OCI-M1 (cell line): ENCODE measurements at places on chromosomes 7 and 10.

DNA sequence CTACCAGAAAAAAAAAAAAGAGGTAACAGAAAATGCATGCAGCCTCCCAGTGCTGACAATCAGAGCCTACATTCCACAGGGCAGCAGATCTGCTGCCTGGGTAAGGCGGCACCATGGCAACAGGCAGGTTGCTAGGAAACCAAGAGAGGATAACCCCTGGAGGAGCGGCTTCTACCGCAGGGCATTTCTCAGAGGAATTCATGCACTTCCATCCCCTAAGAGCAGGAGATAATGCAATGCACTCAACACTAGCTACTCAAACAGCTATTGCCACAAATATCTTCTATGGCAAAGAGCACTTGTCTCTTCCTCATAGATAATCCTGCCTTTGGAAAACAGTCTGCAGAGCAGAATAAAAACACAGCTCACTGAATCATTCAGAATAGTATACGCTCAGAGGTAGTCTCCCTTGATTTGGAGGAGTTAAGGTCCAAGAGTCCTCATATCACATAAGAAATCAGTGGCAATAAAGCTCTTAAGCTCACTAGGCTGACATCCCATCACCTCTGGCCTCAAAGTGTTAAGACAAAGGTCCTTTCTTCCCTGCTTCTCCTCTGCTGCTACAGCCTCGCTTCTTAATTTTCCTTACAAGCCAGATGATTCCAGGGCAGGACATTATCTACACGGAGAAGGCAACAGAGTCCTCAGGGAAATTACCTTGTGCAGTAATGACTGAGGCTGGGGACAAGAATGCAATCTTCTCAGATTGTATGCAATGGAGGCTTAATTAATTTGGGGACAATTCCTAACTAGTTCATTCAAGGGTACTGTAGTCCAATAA, 10.7 kb downstream of the PSAP start:
- DNase-seq, result peak; percentile 25

- DNase-seq, result no peak
These were observed 140.7 kb downstream of the PAXIP1 start for GRCh38 chr7:154862153-154862791.

- no peak for DNase-seq
These were observed 55.7 kb upstream of the HECTD2 start for GRCh38 chr10:91354166-91355075.

- peak; percentile 67 for DNase-seq
These were observed 182.6 kb downstream of the FZD1 start for GRCh38 chr7:91446819-91447218.

DNA sequence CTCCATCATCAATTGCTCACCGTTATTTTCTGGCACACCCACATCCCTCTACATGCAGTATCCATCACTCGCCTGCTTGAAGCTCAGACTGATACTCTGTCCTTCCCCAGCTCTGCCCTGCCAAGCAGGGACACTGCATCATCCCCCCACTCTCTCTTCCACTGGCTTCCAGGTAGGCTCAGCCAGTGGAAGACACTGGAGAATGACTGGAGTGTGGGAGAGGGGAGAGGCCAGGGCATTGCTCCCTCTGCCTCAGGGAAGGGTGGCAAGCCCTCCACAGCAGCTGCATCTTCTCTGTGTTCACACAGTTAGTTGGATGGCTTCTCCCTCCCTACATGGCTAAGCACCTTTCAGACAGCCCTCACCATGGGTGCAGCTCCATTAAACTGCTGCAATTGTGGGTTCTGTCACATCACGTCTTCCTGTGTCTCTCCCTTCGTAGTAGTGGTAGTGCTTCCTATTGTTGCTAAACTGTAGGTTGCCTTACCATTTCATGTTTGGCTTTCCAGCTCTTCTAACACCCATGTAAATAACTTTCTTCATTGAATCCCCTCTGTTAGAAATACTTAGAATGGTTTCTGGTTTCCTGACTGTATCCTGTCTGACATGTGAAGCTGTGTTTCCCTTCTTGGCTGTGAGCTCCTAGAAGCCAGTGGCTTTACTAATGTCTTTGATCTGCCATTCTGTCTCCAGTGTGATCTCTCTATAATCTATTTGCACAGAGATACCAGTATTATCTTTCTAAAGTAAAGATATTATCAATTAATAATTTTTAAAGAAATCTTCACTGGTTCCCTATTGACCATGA, 483.7 kb upstream of the LRRN3 start:
- DNase-seq, result no peak

DNA sequence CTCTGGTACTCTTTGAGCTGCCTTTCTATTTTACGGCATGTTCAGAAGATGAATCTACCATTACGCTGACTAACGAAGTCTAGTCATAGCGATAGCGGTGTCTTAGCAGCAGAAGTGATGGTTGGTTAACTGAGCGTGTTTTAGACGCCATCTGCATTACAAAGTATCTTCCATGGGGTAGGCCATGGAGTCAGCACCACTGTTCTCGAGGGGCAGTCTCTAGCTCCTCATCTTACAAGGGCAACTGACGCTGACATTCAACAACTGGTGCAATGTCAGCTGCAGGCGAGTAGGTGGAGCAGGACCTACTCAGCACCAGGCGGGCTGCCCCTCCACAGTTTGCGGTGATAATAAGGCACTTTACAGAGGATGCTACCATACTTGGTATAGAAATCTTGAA, 88.7 kb downstream of the ADARB2 start:
- no peak for DNase-seq

DNA sequence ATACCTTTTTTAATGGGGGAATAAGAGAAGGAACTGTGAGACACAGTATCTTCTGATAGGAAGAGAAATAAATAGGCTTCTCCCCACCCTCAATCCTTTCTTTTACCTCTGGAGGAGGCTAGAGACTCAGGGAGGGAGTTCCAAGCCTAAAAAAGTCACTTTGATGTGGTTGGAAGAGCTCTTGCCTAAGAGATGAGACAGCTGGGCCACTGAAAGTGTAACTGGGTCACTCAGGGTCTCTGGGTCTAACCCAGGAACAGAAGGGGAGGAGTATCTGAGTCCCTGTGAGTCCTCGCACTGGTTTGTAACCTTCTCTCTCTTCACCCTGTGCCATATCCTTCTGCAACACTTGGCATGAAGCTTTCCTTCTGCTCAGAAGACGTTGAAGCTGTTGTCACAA, 222.9 kb upstream of the AGK start:
- no peak for DNase-seq

GRCh38 chr7:80533287-80533686, 21.4 kb upstream of the GNAT3 start:
- DNase-seq, result no peak

DNA sequence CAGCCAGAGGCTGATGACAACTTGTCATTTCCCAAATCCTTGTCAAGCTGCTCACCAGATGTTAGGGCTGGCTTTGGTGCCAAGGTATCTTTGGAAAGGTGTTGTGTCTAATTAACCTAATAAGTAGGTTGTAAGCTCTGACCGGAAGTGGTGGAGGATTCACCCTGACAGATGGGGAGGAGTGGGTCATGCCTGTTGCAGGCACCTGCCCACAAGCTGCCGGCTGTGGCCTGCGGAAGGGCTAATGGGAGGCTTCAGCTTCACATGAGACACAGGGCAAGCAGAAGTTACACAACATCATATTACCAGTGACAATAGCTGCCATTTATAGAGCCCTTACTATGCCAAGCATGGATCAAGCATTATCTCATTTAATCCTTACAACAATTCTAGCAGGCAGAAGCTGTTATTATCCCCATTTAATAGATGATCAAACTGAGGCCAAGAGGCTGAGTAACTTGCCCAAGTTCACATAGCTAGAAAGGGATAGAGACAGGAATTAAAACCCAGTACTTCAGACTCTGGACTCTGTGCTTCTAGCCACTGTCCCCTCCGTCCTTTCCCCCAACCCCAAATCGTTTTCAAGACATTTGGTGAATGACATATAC, 63.1 kb upstream of the DUSP5 start:
- no peak for DNase-seq

GRCh38 chr10:132587175-132587574, 49.6 kb downstream of the INPP5A start:
- no peak for DNase-seq

DNA sequence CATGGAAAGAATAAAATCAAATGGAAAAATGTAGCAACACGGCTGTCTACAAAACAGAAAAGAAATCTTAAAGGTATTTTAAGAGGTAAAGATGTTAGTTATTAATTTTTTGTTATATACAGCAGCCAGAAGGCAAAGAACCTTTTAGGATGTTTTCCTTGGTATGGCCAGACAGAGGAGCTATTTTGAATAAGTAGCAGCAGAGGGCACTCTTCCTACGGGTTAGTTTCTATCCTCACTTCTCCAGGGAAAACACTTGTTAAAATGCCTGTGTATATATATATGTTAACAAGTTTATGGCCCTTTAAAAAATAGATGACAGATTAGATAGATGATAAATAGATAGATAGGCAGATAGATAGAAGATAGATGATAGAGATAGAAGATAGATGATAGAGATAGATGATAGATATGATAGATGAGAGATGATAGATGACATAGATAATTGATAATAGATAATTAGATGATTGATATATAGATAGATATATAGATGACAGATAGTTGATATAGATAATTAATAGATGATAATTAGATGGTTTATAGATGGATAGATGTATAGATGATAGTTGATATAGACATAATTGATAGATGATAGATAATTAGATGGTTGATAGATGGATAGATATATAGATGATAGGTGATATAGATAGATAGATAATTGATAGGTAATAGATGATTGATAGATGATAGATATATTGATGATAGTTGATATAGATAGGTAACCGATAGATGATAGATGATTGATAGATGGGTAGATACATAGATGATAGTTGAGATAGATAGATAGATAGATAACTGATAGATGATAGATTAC, 57.8 kb upstream of the WIPF3 start:
- DNase-seq, result peak; percentile 52

DNA sequence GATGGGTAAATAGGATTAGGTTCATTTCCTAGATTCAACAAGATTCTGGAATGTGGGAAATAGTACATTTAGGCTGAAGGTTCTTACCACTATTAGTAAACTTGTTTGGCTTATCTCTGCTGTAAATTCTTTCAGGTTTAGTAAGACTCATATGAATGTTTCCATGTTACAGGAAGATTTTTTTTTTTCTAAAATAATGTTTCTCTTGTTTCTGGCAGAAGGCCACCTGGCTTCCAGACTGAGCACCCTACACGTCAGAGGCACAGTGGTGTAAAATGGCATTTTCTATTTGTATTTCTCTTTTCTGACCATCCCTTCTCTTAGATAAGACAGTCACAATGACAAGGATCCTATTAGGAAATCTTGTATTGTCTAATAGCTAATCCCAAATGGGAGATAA, 22.7 kb upstream of the AASS start:
- DNase-seq, result no peak

DNA sequence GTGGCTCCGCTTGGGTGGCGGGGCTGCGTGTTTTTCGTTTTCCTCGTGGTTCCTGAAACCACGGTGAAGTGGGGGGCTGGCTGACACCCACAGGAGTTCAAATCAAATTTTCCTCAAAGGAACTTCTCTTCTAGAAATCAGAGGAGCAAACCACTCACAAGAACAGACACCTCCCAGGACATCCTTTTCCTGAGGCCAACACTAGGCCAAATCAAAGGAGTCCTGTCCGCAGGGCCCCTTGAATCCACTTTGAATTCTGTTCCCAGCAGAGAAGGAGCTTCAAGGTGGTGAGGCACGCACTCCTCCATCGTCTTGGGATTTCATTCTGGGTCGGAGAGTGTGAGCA, 29.9 kb upstream of the ZNF273 start:
- DNase-seq, result no peak

- no peak for DNase-seq
These were observed 6.0 kb upstream of the TRPV6 start for GRCh38 chr7:142891490-142892082.

DNA sequence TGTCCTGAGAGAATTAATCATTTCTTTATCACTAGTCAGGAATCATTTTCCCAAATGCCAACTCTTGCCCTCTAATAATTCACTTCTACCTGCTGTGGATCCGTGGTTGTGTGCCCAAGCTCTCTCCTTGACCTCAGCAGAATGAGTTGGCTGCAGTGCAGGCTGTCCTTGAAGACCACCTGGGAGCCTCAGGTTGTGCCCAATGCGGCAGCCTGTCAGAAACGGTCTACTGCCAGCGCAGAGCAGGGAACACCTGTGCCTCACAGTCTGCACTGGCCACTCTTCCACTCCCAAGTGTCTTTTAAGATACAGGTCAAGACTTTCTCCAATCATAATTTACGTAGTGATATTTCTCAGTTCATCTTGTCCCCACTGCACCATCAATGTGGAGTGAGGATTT, 246.0 kb upstream of the PHF14 start:
- DNase-seq, result no peak

GRCh38 chr7:149469806-149470205, 8.9 kb upstream of the ZNF777 start:
- no peak for DNase-seq

- no peak for DNase-seq
These were observed 214.9 kb downstream of the CREB5 start for GRCh38 chr7:28627263-28627653.

DNA sequence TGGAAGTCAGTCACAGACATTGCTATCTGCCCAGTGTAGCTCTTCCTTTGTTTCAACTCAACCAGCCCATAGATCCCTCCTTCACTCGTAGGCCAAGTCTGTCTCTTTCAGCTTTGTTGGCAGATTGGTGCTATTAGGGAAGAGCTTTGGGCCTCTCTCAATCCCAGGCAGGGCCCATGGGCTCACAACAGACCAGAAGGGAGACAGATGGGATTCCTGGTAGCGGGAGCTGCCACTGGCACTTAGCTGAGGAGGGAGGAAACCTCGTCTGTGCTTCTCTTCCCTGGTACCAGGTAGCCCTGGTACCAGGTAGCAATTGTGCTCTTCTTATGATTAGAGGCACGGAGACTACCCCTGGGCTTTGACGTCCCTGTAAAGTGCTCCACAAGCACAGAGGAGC, 592.0 kb downstream of the TYW1 start:
- no peak for DNase-seq

DNA sequence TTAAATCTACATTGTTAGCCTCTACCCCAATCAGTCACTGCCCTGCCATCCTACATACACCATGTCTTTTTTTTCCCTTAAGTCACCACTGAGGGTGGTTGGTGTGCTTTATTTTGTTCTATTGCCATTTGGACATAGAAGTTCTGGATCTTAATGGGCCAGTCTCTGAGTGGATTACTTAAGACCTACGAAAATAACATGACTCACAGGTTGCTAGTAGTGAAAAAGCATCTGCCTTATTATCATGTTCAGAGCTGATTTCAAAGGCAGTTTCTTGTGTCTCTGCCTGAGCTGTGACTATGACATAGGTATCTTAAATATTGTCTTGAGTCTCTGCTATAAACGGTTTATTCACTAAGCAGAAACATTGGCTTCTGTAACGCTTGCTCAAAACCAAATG, 410.8 kb downstream of the MDFIC start:
- no peak for DNase-seq

- DNase-seq, result no peak
These were observed 526.1 kb downstream of the LRMDA start for GRCh38 chr10:75957314-75958120.

- DNase-seq, result no peak
These were observed 144.1 kb upstream of the PRSS58 start for GRCh38 chr7:142401951-142402350.

DNA sequence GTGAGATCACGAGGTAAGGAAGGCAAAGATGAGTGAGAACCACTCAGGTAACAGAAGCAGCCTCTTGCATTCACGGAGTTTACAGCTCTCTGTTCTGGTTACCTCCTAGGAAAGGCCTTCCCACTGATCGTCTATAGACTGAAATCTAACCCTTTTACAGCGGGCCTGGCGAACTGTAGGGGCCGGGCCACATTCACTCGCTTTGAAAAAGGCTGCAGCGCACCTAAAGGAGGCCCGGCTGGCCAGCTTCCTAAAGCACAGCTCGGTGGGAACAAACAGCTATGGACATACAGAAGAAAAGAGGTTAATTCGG, 565 bp downstream of the ATP5MK start:
- peak; percentile 60 for DNase-seq

GRCh38 chr7:91198371-91198770, 65.9 kb upstream of the FZD1 start:
- no peak for DNase-seq
